Stimulated activated naive CD4-positive, alpha-beta T cell (primary cell): ENCODE measurements at places on chromosomes 13 and 19.

DNA sequence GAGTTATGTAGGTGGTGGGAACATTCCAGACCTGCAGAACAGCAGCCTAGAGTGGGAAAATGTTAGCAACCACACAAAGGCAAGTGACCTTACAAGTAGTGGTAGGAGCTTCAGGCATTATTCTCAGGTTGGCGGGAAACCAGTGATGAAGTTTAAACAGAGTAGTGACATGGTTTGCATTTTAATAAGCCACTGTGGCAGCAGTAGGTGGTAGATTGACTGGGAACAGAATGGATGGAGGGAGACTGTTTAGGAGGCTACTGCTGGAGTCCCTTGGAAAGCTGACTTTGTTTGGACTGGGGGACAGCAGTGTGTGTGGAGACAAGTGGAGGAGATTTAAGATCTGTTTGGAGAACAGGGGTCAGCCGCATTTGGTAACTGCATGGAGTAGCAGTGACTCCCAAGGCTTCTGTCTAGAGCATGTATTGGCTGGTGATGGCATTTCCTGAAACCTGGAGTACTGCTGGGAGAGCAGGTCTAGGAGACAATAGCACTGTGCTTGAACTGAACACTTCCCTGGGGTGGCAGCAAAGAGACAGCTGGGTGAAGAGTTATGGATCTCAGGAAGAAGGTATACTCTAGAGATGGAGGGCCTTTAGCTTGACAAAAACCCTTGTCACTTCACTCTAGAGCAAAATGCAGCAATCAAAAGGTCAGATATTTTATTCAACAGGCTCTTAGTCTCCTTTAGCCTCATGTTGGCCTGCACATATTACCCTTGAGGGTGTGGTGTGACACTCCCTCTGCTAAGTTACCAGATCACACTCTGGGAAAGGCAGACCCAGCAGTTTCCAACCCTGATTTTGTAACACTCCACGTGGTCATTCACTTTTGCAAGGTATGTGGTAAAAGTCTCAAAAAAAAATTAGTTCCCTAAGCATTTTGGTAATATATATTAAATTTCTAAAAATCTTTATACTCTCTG is 70.3 kb downstream of the DHRS12 start:
- DNase-seq, result no peak

DNA sequence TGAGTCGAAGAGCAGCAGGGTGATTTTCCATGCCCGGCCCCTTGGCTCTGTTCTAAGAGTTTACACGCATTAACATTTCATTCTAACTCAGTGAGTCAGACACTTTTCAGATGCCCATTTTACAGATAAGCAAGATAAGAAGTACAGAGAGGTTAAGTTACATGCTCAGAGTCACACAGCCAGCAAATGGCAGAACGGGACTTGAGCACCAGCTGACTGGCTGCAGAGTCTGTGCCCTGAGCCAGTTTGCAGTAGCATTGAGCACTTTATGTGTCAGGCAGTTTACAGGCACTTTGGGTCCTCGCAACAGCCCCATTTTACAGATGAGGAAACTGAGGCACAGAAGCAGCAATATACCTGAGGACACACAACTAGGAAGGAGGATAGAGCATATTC is 19.0 kb downstream of the CCDC8 start:
- DNase-seq, result no peak

DNA sequence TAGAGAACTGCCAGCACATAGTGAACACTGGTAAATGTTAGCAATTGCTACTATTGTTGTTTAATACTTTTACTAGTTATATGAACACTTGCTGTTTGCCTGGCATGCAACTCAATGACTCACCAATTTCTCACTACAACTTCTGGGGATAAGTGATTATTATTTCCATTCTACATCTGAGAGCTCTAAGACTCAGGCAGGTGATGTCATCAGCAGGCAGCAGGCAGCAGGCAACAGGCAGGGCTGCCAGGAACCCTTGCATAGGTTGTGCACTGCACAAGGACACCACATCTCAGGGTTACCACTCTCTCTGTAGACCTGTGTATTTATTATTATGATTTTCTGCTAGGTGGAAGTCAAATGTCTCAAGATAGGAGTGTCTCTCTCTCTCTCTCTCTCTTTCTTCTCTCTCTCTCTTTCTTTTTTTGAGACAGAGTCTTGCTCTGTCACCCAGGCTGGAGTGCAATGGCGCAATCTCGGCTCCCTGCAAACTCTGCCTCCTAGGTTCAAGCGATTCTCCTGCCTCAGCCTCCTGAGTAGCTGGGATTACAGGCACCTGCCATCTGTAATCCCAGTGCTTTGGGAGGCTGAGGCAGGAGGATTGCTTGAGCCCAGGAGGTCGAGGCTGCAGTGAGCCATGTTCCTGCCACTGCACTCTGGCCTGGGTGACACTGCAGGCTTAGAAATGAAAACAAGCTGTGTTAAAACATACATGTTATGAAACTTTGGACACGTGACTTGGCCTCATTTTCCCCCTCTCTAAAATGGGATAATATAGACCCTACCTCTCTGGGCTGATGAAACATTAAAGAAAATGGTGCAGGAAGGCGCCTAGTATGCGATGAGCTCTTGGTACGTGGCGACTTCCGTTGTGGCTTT is 22.7 kb downstream of the HPN start:
- no peak for DNase-seq

DNA sequence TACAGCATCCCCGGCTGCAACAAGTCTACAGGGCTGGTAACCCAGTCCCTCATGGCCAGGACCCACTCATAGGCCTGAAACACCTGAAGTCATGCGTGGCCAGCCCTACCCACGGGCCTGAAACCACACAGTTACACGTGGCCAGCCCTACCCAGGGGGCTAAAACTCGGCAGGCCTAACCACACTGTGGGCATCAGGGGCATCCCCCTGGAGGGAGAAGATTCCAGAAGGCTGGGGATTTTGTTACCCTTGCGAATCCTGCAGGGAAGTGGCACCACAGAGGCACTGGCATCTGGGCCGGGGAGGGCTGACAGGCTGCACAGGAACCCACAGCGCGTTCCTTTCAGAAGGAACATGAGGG is 48.4 kb upstream of the C13orf46 start:
- DNase-seq, result no peak

- no peak for DNase-seq
These were observed 43.4 kb upstream of the MEDAG start for GRCh38 chr13:30862707-30863106.
